NCI-H1417 treated with DMSO at 0.1 percent for 48 hours (cell line): ENCODE measurements at places on chromosomes 7 and 10.

DNA sequence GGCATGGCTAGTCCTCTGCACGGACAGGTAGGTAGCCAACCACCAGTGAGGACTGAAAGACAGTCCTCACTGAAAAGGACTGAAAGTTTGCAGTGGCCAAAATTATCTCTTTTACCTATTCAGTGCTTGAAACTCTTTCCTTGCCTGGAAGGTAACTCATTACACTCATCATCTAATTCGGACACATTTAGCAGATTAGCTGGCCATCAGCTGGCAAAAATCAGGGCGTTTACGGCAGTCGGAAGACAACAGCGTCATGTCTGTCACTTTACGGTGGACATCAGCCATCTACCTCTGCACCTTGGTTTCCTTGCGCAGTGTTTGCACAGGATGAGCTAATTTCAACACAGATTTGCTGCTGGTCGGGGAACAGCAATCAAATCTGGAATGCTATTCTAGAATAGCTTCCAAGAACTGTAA, 740 bp downstream of the ANXA7 start:
- no peak for DNase-seq

- DNase-seq: no peak
Measured at GRCh38 chr10:113285305-113285704, 267.5 kb upstream of the HABP2 start.

- no peak for DNase-seq
Measured at GRCh38 chr10:64501807-64502206, 980.6 kb downstream of the REEP3 start.

DNA sequence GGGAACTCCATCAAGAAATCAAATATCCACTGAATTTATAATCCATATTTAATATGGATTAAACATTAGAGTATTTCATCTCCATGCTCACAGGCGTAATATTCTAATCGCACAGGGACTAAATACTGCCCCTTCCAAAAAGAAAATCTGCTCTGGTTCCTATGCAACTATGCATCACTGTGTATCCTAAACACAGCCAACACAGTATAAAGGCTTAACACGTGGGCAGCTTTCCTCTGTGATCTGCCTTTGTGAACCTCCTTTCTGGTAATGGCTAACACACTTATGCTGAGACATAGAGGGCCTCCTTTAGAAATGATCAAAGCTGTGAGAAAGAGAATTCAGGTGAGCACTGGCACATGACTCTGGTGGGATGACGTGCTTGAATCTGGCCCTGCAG, 110.2 kb downstream of the RAB11FIP2 start:
- no peak for DNase-seq

DNA sequence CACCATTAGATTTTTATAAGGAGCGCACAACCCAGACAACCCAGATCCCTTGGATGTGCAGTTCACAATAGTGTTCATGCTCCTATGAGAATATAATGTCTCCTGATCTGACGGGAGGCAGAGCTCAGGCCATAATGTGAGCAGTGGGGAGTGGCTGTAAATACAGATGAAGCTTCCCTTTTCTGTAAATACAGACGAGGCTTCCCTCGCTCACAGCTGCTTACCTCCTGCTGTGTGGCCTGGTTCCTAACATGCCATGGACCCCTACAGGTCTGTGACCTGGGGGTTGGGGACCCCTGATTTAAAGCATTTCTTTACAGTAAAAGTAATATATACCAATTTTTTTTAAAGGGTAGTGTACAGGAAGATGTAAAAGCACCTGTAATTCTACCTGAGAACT, 33.2 kb downstream of the HELLS start:
- no peak for DNase-seq

DNA sequence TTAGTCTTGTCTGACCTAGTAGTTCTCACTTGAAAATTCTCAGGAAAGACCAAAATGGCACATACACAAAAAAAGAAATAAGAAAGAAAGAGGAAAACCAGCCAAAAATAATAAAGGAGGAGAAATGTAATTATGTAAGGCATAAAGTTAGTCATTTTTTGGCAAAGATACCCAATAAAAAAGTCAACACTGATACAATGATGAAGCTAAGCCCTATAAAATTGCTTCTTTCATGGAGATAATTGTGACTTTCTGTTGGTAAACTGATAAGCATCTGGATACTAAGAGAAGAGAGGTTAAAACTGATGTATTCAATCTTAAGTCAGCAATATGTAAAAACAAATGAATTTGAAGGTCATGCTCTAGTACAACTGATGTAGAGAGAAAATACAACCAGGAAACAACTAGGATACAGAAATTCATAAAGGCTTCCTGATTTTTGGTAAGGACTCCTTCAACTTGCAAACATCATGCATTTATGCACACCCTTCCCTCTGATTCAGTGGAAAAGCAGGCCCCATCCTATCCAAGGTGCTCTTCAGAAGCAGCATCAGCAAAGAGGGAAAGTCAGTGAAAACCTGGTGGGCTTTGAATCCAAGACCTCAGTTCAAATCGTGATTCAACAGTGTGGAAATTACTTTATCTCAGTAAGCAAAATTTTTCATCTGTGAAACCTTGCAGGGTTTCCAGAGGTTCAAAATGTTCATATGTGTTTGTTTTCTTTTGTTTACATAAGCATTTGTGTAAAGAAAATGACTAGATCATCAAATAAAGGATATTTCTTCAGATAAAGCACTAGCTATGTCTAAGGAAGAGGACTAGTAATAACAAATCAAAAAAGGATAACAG, 32.6 kb downstream of the IMMP2L start:
- no peak for DNase-seq

- no peak for DNase-seq
Measured at GRCh38 chr7:150734254-150734653, 3.0 kb upstream of the GIMAP5 start.

- DNase-seq: no peak
Measured at GRCh38 chr7:24555719-24556118, 17.5 kb upstream of the PALS2 start.

DNA sequence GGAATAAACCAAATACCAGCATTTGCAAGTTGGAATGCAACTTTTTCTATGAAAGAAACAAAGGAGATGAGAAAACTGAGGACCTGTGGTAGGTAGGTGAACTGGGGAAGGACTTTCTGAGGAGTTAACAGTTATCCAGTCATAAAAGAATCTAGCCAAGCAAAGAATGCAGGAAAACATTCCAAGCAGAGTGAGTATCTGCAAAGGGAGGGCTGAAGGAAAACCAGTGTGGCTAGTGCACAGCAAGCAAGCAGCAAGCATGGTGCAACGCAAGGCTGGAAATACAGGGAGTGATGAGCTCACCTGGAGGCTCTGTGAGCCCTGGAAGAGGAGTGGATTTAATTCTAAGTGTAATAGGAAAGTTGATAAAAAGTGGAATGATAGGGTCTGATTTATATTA, 44.0 kb downstream of the RTKN2 start:
- no peak for DNase-seq

GRCh38 chr7:28718055-28718481, 240.1 kb downstream of the TRIL start:
- DNase-seq: no peak

DNA sequence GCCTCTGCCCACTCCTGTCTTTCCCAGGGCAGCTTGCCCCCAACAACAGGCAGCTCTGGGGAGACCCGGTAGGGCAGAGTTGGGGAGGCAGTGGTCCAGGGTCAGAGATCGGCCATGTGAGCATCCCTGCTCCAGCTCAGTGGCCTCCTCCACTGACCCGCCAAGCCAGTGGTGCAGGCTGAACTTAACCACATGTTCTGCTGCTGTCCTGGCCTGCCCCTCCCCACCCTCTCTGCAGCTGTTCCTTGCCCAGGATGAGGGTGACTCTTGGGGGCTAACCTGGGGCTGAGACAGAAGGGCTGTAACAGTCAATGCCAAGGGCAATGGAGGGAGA, 349.3 kb downstream of the PLXNA4 start:
- DNase-seq: no peak

DNA sequence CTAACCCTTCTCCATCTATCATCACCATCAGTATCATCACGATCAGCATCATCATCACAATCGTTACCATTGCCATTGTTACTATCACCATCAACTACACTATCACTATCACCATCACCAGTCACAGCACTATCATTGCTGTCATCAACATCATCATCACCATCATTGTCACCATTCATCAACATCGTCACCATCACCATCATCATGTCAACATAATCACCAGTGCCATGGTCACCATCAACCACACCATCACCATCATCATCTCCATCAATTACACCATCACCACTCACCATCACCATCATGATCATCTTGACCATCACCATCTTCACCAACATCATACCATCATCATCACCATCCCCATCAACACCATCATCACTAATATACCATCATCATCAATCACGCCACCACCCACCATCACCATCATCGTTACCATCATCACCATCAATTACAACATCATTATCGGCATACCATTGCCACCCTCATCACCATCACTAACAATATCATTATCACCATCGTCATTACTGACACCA, 66.5 kb downstream of the TNS3 start:
- no peak for DNase-seq

- DNase-seq: no peak
Measured at GRCh38 chr10:75408911-75409885, 7.6 kb upstream of the ZNF503 start.

GRCh38 chr7:73674468-73675124, 7.0 kb downstream of the VPS37D start:
- DNase-seq: no peak

- DNase-seq: no peak
Measured at GRCh38 chr10:61458031-61458430, 4.8 kb upstream of the TMEM26 start.

- DNase-seq: no peak
Measured at GRCh38 chr10:120641695-120642094, 184.7 kb downstream of the PLPP4 start.

DNA sequence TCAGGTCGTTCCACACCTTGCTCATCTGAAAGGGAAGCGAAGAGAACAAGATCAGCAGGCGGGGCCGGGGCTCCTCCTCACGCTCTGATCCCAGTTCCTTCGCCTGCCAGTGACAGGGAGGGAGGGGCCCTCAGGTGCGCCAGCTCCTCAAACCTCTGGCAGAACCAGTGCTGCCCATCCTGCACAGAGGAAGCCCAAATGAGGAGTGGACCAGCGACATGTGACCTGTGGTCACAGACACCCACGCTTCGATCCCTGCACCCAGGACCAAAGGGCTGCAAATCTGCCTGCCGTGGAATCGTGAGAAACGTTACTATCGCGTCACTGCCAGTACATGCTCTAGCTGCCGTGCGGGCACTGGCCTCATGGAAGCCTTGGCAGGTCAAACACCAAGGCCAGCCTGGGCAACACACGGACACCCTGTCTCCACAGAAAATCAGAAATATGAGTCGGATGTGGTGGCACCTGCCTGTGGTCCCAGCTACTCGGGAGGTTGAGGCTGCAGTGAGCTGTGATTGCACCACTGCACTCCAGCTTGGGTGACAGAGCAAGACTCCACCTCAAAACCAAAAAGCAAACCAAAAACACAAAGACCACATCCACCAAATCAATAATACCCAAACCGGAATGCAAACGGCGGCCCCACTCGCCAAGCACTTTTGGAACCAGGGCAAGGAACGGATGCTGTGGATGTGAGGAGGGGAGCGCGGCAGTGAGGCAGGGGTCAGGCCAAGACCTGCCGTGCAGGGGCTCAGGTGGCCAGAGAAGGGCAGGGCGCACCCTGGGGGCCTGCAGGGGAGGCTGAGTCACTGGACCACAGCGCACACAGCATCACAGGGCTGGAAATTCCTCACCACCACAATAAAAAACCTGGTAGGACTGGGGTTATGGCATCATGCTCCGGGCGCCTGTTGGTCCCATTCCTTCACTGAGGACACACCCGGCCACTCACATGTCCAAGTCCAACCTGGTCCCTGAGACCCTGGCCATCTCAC, 13.4 kb downstream of the NUDT1 start:
- DNase-seq: no peak

DNA sequence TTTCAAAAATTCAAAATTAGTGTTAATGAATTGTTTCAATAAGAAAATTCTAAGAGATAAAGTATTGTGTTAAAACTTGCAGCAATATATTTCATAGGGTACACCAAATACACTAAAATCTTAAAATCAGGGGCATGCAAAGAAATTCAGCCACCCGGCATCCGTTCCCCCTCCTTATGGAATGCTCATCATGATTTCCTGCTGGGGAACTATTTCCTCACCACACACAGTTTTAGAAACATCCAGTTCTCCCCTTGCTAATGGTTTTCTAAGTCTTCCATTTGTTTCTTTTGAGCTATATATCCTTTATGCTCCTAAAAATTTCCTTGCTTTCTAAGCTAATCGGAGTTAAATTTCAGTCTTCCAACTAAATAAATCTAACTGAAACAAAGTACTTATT, 60.7 kb downstream of the CHCHD3 start:
- no peak for DNase-seq

- DNase-seq: no peak
Measured at GRCh38 chr7:158302274-158303070, 285.2 kb downstream of the PTPRN2 start.

- DNase-seq: no peak
Measured at GRCh38 chr10:117638200-117638599, 95.7 kb downstream of the EMX2 start.

- no peak for DNase-seq
Measured at GRCh38 chr7:114922652-114923402, 933 bp downstream of the MDFIC start.

DNA sequence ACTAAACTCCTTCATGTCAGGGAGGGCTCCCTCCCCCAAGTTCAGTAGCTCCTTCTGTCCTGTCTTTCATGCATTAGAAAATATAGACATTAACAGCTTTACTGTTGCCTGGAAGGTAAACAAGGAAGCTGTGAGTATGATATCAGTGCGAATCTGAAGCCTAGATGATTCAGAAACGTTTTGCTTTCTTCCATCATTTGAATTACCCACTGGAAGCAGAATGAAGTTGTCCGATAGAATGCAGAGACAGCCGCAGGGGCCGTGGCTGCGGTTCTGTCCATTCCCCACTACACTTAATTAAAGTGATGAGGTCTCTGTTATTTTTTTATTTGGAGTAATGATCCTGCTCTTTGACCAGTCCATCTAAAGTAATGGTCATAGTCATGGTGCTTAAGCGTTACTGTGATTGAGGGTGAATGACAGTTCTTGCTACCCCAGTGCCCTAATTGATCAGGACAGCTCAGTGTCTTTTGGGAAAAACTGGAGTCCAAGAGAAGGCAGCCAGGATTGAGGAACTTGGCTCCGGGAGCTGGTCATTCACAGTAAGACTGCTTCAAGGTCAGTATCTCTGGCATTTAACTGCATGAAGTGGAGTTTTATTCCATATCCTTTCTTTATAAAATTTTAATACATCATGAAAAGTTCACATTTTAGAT, 69.9 kb downstream of the PTPRE start:
- DNase-seq: no peak

DNA sequence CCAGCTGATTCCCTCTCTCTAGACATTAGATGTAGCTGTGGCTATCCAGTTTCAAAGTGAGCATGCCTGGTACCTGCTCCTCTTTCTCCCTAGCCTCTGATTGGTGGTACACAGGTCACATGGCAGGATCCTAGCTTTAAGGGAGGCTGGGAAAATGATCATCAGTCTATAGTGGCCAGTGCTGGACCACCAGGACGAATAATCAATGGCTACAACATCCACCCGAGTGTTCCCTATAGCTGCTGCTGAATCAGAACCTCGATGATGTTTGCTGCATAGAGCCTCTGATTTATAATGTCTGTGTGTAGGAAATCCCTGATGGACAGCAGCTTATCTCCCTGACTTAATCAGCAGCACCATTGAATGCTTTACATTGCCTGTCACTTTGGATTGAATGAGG, 28.9 kb upstream of the LMTK2 start:
- no peak for DNase-seq
